Esophagus muscularis mucosa (tissue), 4 donors: ENCODE measurements at places on chromosomes 2 and 18. TPM values are rescaled to one million over a fixed set of nuclear protein-coding genes. Genes with fewer than 3 reads are reported as not detected.

The OTOF gene
- total RNA-seq = 0.34 TPM

The CHRNA1 gene
- not detected for total RNA-seq

The COA5 gene
- total RNA-seq = 30.9 TPM

The SNORC gene
- total RNA-seq = 2.0 TPM

The CCDC121 gene
- total RNA-seq = 2.7 TPM

The GRHL1 gene
- total RNA-seq = 0.86 TPM

The ITGB1BP1 gene
- total RNA-seq = 61.6 TPM

The GCG gene
- not detected for total RNA-seq

The CNTNAP5 gene
- 0.17 TPM for total RNA-seq

The LGALSL gene
- total RNA-seq = 16.3 TPM
